ENCODE measurements at places on chromosomes 12 and 14. TPM values are rescaled to one million over a fixed set of nuclear protein-coding genes. Genes with fewer than 3 reads are reported as not detected.

- DNase-seq, result peak; percentile 80
- peaks cover 3% of the 10 kb centered on the region for H3K36me3 ChIP-seq
- H3K27ac ChIP-seq, result no peak overlapping the region
- no peak overlapping the region for H3K4me3 ChIP-seq
Measured at GRCh38 chr12:54292083-54292930, 8.5 kb downstream of the NFE2 start.

DNA sequence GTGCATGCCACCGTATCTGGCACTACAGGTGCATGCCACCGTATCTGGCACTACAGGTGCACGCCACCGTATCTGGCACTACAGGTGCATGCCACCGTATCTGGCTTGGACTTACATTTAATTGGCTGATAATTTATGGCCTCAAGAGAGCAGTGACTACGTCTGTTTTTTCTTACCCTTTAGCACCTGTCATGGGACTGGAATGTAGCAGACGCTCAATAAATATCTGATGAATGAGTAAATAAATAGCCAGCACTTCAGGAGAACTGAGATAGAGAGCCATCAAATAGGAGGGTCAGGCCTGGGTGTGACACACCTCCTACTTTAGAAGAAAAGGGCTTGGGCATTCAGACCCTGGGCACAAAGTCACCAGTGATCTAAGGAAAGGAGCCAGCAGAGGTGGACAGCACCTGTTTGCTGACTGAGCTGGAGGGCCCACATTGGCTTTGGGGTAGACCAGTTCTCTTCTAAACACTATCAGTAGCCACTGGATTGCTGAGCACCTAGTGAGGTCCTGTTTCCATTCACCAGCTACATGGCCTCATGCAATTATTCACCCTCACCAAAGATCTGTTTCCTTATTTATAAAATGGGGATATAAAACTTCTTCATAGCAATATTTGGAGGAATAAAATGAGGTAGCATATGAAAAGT lies 50.1 kb downstream of the RFX4 start:
- H3K4me1 ChIP-seq, result peaks cover 29% of the 10 kb centered on the region
- no peak overlapping the region for H3K27ac ChIP-seq
- H3K4me3 ChIP-seq, result no peak overlapping the region

- no peak for DNase-seq
- H3K27me3 ChIP-seq, result no peaks in the 10 kb centered on the region
- no peak overlapping the region for H3K4me3 ChIP-seq
- H3K36me3 ChIP-seq, result peaks cover 1% of the 10 kb centered on the region
- no peak overlapping the region for H3K27ac ChIP-seq
Measured at GRCh38 chr12:46777587-46777986, 48.2 kb downstream of the SLC38A4 start.

- H3K36me3 ChIP-seq, result no peaks in the 10 kb centered on the region
- peaks cover 3% of the 10 kb centered on the region for H3K27me3 ChIP-seq
- no peak overlapping the region for H3K27ac ChIP-seq
- no peaks in the 10 kb centered on the region for H3K4me1 ChIP-seq
- no peak for DNase-seq
- H3K4me3 ChIP-seq, result no peak overlapping the region
Measured at GRCh38 chr12:17666641-17667324, 423.2 kb downstream of the RERGL start.

GRCh38 chr12:72105849-72106248 lies 166.3 kb upstream of the TRHDE start:
- H3K27ac ChIP-seq, result no peak overlapping the region
- no peaks in the 10 kb centered on the region for H3K36me3 ChIP-seq
- H3K4me1 ChIP-seq, result no peaks in the 10 kb centered on the region
- no peak overlapping the region for H3K4me3 ChIP-seq
- no peak for DNase-seq

DNA sequence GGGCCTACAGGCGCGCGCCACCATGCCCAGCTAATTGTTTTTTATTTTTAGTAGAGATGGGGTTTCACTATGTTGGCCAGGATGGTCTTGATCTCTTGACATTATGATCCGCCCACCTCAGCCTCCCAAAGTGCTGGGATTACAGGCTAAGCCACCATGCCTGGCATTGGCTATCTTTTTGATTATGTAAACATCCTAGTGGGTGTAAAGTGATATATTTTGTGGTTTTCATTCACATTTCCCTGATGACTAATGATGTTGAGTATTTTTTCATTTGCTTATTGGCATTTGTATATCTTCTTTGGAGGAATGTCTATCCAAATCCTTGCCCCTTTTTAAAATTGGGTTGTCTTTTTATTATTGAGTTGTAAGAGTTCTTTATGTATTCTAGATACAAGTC lies 16.3 kb downstream of the CREBL2 start:
- H3K27me3 ChIP-seq, result no peaks in the 10 kb centered on the region
- H3K36me3 ChIP-seq, result peaks cover 8% of the 10 kb centered on the region
- no peak overlapping the region for H3K27ac ChIP-seq

GRCh38 chr12:26422839-26423398 lies 227.5 kb downstream of the SSPN start:
- peaks cover 5% of the 10 kb centered on the region for H3K4me1 ChIP-seq
- peaks cover 7% of the 10 kb centered on the region for H3K36me3 ChIP-seq
- DNase-seq, result no peak
- no peak overlapping the region for H3K27ac ChIP-seq
- H3K4me3 ChIP-seq, result no peak overlapping the region
- H3K27me3 ChIP-seq, result no peaks in the 10 kb centered on the region

DNA sequence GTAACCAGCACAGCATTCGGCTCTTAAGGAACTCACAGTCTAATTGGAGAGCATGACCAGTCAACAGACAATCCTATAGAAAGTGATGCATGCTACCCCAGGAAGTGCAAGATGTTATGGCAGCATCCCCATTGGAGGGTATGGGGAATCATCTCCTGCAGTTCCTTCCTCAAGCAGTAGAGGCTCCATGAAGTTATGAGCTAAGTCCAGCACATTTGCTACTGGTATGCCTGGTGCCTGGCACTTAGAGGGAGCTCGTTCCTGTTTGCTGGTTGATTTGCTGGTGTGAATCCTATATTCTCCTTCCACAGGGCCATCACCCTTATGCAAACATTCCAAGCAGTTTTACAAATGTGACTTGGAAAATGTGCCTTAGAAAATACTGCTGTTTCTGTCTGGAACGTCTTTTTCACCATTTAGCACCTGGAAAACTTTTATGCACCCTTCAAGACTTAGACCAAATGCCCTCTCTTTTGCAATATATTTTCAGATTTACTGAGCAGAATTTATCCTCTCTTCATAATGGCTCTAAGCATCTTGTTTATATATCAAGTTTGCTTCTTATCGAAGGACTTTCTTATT lies 136.1 kb upstream of the WSCD2 start:
- no peaks in the 10 kb centered on the region for H3K4me1 ChIP-seq
- H3K4me3 ChIP-seq, result no peak overlapping the region
- H3K27me3 ChIP-seq, result peaks cover 29% of the 10 kb centered on the region
- H3K36me3 ChIP-seq, result no peaks in the 10 kb centered on the region
- no peak for DNase-seq

GRCh38 chr12:119699199-119699760 lies 31.3 kb downstream of the PRKAB1 start:
- no peaks in the 10 kb centered on the region for H3K36me3 ChIP-seq
- H3K27ac ChIP-seq, result no peak overlapping the region
- no peak overlapping the region for H3K4me3 ChIP-seq
- peaks cover 4% of the 10 kb centered on the region for H3K4me1 ChIP-seq
- no peaks in the 10 kb centered on the region for H3K27me3 ChIP-seq

- peaks cover 25% of the 10 kb centered on the region for H3K36me3 ChIP-seq
- DNase-seq, result no peak
- no peak overlapping the region for H3K4me3 ChIP-seq
- H3K4me1 ChIP-seq, result peaks cover 36% of the 10 kb centered on the region
- no peak overlapping the region for H3K27ac ChIP-seq
Measured at GRCh38 chr12:110444455-110444854, 5.7 kb downstream of the ARPC3 start.

DNA sequence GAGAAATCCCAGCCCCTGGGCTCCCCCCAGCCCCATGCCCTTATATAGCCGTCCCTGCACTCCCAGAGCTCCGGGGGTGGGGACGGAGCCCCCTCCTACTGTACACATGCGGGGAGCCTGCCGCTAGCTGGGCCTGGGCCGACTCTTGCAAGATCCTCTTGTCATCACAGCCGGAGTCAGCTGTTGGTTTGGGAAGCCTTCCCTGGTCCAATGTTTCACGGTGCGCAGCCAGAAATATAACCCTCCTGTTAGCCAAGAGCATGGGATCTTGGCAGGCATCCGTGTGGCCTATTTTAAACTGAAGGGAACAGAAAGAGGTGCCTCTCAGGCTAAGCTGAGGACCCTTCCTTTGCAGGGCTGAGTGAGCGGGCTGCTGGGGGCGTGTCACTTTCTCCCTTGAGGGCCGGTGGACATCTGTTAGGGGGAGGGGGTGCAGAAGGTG lies 175.3 kb downstream of the TSPAN9 start:
- H3K36me3 ChIP-seq, result peaks cover 2% of the 10 kb centered on the region
- H3K27me3 ChIP-seq, result no peaks in the 10 kb centered on the region
- H3K4me3 ChIP-seq, result no peak overlapping the region
- H3K4me1 ChIP-seq, result peaks cover 9% of the 10 kb centered on the region

GRCh38 chr14:68563251-68564131 lies 229.4 kb downstream of the ZFP36L1 start:
- no peak for DNase-seq
- H3K36me3 ChIP-seq, result no peaks in the 10 kb centered on the region
- peaks cover 47% of the 10 kb centered on the region for H3K4me1 ChIP-seq
- no peaks in the 10 kb centered on the region for H3K27me3 ChIP-seq

DNA sequence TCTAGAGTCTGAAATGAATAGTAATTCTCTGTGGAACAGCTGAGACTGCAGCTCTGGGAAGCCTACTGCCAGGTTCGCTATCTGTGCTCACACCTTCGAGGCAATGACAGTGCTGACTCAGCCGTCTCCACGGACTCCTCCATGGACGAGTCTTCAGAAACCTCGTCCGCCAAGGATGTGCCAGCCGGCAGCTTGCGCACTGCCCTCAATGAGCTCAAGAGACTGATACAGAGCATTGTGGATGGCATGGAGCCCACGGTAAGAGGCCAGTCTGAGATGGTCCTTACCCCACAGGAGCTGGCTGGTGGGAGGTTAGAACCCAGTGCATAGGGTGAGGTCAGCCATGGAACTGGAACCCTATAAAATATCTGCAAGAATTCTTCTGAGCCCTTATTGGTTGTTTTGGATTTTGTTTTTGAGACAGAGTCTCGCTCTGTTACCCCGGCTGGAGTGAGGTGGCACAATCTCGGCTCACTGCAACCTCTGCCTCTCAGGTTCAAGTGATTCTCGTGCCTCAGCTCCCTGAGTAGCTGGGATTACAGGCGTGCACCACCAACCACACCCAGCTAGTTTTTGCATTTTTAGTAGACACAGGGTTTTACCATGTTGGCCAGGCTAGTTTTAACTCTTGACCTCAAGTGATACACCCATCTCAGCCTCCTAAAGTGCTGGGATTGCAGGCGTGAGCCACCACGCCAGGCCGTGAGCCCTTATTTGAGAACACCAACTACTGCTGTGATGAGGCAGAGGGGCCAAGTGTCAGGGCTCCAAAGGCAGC lies 43.9 kb downstream of the RAB35 start:
- H3K4me3 ChIP-seq, result no peak overlapping the region
- H3K27me3 ChIP-seq, result peaks cover 10% of the 10 kb centered on the region
- H3K36me3 ChIP-seq, result no peaks in the 10 kb centered on the region
- no peak for DNase-seq

DNA sequence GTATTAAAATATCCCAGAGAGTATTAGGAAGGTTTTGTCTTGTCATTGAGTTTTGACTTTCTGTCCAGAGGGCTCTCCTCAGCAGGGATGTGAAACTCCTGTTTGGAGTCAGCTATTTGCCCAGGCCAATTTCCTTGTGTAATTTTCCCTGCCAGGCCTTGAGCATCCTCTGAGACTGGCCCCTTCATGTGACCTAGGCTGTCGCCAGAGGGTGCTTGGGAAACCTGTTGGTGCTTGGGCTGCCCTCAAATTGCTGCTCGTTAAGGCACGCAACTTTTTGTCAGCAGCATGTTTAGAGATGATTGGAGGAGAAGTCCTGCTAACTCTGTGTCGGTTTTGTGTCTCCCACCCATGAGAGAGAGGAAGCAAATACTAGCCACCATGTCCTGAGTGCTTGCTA lies 39.1 kb downstream of the IQSEC3 start:
- H3K36me3 ChIP-seq, result no peaks in the 10 kb centered on the region
- H3K27me3 ChIP-seq, result peaks cover 23% of the 10 kb centered on the region
- H3K4me1 ChIP-seq, result peaks cover 6% of the 10 kb centered on the region
- H3K27ac ChIP-seq, result no peak overlapping the region
- H3K4me3 ChIP-seq, result no peak overlapping the region
- DNase-seq, result no peak

GRCh38 chr12:71752891-71753290 lies 1.8 kb upstream of the RAB21 start:
- H3K4me3 ChIP-seq, result no peak overlapping the region
- DNase-seq, result no peak
- peaks cover 28% of the 10 kb centered on the region for H3K4me1 ChIP-seq
- no peaks in the 10 kb centered on the region for H3K36me3 ChIP-seq
- H3K27ac ChIP-seq, result no peak overlapping the region

DNA sequence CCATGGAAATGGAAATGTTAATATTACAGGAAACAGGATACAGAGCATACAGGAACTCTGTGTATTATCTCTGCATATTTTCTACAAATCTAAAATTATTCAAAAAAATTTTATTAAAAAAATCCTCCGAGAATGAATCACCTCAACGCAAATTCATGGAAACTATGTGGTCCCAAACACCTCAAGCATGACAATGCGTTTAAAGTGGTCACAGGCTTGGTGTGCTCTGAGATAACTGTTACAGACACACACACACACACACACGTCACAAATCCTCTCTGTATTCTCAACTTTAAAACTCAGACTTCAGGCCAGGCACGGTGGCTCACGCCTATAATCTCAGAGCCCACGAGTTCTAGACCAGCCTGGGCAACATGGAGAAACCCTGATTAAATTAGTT lies 45.3 kb upstream of the MTERF2 start:
- H3K4me3 ChIP-seq, result no peak overlapping the region
- H3K27me3 ChIP-seq, result no peaks in the 10 kb centered on the region
- no peak for DNase-seq
- no peak overlapping the region for H3K27ac ChIP-seq

- no peak overlapping the region for H3K4me3 ChIP-seq
- H3K36me3 ChIP-seq, result peaks cover 13% of the 10 kb centered on the region
- peaks cover 29% of the 10 kb centered on the region for H3K4me1 ChIP-seq
- no peaks in the 10 kb centered on the region for H3K27me3 ChIP-seq
Measured at GRCh38 chr14:95442633-95443021, 73.8 kb downstream of the SYNE3 start.

DNA sequence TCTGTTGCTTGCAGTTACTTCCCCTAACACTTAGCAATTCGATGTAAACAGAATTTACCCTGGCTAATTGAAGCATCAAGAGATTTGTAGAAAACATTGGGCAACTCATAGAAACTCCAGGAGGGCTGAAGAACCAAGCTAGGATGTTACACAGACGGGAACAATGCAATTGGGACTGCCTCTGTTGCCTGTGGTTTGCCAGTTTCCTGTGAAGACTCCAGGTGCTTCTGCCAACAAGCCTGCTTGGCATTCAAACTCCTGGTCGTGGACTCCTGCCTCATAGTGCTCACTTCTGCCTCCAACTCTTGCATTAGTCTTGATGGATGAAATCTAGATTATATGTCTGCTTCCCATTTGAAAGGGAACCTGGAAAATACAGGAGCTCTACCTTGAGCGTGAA lies 246.0 kb downstream of the BMP4 start:
- H3K36me3 ChIP-seq, result peaks cover 1% of the 10 kb centered on the region
- H3K4me1 ChIP-seq, result peaks cover 14% of the 10 kb centered on the region
- H3K27ac ChIP-seq, result no peak overlapping the region
- no peaks in the 10 kb centered on the region for H3K27me3 ChIP-seq
- no peak for DNase-seq

The LHX5 gene
- not detected for total RNA-seq

The POTEG gene
- not detected for total RNA-seq

The TEX22 gene
- total RNA-seq, result 2.9 TPM

The ADAM21 gene
- total RNA-seq, result 0.15 TPM

The VEZT gene
- 69.3 TPM for total RNA-seq

The IGFBP6 gene
- 10.0 TPM for total RNA-seq
